Activated CD4-positive, alpha-beta T cell treated with anti-CD3 and anti-CD28 coated beads for 36 hours (primary cell): ENCODE measurements at places on chromosomes 6 and 20.
A peak's percentile ranks its signal among the peaks of the same experiment; 100 is the strongest.

- DNase-seq, result no peak
These were observed 50.8 kb downstream of the KAT14 start for GRCh38 chr20:18188434-18188833.

DNA sequence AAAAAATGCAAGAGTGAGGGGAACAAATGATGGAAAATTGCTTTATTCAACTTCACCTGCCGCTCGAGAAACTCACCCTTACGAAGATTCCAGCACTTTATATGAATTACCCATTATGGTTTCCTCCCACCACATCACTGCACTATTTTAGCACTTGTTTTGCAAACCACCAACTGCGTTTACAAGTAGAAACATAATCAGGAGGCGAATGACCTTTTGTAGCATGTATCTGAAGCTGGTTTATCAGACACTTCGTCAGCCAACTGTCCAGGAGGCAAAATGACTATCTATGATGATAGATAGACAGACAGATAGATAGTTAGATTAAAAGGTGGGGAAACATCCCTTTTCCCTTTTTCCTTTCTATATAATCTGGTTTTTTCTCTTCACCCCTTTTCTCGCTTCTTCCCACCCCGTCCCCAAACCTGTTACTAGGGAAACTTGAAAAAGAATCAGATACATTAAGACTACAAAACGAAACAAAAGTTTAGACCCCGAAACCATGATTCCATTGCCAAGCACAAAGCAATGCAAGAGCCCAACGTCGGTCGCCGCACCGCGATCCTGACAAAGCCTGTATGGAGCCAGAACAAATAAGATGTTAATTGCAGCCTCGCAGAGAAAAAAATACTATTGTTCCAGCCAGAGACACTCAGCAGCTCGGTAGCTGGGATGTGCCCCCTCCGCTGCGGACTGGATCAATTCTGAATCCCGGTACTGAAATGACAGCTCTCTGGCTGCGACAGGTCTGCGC lies 933 bp upstream of the ADGRB3 start:
- DNase-seq, result peak; percentile 5

DNA sequence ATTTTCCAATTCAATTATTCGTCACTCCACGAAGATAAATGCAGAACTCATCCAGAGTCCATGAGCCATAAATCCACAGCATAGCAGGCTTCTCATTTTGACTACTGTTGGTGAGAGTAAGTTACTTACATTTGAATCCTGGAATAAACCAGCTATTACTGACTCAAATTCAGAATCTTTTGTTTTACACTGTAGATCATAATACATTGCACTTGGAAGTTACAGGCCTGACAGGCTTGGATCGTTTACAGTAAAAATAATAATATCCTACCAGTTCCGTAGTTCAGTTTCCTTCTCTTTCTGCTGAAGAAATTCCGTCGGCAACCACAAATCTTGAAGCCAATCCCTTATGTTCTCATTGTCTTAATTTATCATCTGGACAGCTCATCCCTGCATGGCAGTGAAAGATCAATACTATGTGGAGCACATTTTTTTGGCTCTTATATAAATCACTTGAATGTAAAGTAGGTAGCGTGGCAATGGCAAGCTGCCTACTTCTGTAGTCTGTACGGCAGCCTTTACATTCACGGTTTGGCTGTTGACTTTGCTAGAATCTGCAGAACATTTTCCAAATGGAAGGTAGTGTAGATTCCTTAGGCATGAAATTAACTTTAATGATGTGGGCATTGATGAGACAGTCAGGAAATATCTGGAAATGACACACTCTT lies 142.9 kb downstream of the WDR27 start:
- no peak for DNase-seq

- DNase-seq, result no peak
These were observed 263.7 kb downstream of the COL12A1 start for GRCh38 chr6:74942130-74942529.

- no peak for DNase-seq
These were observed 651.6 kb upstream of the MARCKS start for GRCh38 chr6:113205553-113205952.
